ENCODE measurements at places on chromosomes 3 and 15. TPM values are rescaled to one million over a fixed set of nuclear protein-coding genes. Genes with fewer than 3 reads are reported as not detected.

GRCh38 chr3:40996382-40996781 is 202.9 kb upstream of the CTNNB1 start:
- no peak for DNase-seq

DNA sequence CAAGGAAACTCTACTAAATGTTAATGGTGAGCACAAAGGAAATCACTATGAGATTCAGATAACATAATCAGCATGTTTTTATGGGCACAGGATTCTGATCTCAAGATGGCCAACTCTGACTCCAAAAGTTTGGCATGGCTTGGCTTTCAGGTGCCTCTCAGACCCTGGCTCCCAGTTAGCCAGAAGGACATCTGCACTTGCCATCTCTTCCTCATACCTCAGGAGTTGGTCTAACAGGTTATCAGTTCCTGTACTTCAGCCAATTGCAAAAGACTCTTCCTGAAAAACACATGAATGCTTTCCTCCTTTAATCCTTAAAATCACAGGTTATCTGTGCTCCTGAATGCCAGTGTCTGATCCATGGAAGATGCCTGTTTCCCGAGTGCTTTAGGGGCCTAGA is 25.0 kb downstream of the TMPRSS7 start:
- no peak for DNase-seq

DNA sequence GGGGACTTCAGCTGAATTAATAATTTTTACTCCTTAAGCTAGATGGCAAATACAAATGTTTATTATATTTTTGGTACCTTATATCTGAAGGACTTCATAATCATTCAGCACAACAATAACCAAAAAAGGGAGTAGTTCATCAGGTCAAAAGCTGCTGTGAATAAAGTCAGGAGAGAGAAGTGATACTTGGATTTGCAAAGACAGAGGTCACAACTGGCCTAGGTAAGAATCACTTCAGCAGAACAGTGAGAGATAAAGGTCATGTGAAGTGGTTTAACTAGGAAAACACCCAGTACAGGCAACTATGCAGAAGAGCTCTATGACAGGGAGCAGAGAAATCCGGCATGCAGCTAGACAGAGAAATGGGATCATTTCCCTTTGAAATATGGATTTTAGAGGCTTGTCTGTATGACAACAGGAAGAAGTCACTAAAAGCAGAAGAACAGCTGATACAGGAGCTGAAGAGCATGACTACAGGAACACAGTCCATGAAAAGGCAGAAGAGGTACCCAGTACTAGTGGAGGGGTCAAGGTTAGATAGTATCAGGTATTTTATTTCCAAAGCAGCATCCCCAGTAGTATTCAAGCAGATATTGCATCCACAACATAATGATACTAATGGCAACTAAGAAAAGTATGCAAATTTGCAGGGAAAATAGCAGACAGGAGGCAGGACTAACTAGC is 25.7 kb downstream of the ZMAT3 start:
- DNase-seq, result no peak

- no peak for DNase-seq
These were observed 2.1 kb upstream of the RHOV start for GRCh38 chr15:40875991-40876730.

Gene PRR20G
- not detected for polyA plus RNA-seq

GRCh38 chr3:40827226-40827625 is 302.5 kb downstream of the ZNF621 start:
- DNase-seq, result no peak

Gene SNRPN
- 243 TPM for polyA plus RNA-seq

Gene NANOGP8
- 0.78 TPM for polyA plus RNA-seq

DNA sequence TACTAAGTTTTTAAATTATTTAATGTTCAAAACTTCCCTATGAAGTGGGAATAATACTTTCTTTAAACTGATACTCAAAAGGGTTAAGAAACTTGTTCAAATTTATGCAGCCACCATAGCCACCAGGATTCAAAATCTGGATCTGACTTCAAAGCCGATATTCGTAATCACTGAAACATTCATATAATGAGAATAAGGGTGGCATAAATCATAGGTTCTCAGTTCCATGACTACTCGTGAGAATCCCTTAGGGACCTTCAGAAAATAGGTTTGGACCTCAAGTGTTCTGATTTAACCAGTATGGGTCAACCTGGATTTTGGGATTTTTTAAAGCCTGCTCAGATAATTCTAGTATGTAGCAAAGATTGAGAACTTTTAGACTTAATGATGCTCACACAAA is 160.6 kb downstream of the RBMS3 start:
- DNase-seq, result no peak

- DNase-seq, result no peak
These were observed 211.1 kb downstream of the P3H2 start for GRCh38 chr3:189909573-189909972.

DNA sequence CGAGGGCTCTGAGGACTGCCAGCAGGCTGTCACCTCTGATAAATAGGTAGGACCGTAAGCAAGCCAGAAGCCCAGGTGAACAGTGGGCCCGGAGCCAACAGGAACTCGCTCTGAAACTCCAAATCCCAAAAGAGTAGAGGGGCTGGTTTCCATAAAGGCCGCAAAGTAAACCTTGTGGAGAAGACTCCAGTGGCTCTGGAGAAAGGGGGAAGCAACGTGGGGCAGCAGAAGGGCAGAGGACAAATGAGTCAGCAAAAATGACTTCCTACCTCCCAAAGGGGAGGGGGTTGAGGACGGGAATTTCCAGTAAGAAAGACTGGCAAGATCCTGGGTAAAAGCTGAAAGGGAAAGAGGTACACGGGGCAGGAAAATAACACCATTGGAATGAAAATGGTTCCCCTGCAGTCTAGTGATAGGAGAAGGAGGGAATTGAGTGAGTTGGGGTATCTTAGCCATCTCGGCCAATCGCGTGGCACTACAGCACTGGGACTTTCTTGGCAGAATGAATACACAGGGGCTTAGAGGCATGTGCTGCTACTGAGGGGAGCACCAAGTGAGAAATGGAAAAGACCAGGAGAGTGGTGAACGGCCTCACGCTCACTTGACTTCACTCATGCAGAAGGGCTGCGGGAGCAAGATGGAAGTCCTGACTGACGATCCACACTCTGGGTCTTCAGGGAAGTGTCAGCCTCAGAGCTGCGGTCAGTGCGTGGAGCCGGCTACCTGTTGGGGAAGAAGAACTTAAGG is 33.2 kb downstream of the BMF start:
- DNase-seq, result no peak

Gene GOLGA8M
- 2.1 TPM for polyA plus RNA-seq

Measured in renal pelvis (tissue), 12 donors.